ENCODE measurements at places on chromosomes 16 and 17.

- no peak for DNase-seq
Measured at GRCh38 chr17:79715098-79715942, 15.4 kb upstream of the ENPP7 start.

DNA sequence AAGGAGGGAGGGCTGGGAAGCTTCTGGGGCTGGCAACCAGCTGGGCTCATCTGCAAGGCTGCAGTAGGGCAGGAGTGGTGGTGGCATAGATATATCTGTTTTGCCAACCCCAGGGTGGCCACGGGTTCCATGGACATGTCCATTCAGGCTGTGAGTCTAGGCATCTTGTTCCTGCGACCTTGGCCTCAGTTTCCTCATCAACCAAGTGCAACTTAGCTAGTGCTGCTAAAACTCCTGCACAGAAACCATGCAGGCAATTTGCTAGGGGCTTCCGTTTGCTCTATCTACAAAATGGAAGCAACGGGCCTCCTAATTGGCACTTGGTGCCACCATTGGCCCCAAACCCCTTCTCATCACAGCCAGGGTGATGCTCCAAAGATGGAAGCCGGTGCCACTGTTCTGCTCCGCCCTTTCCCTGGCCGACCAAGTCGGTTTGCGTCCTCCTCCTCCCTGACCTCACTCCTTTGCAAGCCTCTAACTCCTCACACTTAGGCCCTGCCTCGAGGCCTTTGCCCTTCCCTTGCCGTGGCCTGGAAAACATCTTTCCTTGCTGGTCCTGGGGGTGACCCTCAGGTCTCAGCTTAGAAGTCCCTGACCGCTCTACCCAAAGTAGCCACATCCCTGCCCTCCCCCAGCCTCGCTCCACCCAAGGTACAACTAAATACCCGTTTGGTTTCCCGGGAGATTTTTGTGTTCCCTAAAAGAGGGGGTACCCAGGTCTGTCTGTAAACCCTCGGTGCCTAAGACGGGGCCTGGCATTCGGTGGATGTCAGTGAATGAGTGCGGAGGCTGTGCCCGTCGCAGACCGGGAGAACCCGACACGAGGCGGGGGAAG is 1.2 kb downstream of the SREBF1 start:
- no peak for DNase-seq

DNA sequence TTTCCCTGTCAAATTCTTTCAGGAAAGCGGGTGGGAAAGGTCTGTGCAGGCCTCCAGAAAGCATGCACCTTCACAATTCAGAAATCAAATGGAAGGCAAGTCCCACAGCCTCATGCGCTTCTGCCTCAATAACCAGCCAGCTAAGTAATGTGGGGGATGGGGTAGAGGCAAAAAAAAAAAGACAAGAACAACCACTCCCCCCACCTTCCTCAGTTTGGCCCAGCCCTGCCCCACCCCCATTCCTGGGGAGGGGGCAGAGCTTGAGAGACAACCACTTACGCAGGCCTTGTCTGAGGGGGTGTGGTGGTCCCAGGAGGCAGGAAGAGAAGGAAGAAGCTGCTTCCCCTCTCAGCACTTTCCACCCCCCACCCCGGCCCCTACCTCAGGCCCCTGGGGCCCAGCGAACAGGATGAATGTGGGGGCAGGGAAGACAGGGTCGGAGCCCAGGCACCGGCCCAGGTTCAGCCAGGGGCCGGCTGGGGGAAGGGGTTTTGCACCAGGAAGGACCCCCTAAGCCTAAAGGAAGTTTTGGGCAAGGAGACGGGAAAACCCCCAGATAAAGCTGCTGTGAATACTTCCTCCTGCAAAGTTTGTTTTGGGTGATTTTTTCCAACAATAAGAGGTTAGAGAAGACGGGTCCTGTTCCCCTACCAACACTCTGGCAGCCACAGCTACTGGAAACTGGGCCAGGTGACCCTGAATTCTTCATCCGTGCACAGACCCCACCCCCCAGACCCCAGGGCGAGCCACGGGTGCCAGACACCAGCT is 1.2 kb downstream of the JUP start:
- DNase-seq, result peak; percentile 58

- no peak for DNase-seq
Measured at GRCh38 chr17:71168053-71168741, 952.6 kb upstream of the SOX9 start.

GRCh38 chr16:87535855-87536794 is 43.3 kb upstream of the ZCCHC14 start:
- DNase-seq, result no peak

DNA sequence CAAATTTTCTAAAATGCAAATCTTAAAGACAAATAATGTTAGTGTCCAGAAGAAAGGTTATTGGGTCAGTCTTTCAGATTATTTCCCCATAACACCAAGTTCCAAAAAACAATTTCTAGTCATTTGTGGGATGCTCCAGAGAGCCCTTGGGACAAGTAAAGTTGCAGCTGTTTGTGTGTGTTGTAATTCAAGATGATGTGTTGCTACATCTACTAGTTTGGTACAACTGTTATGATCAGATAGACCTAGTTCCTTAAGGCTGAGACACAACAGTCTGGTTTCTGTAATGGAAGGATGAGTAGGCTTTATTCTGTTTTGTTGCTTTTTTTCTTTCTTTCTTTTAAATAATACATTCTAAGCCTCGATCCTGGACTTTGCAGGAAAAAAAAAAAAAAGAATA is 41.9 kb downstream of the PIGL start:
- peak; percentile 44 for DNase-seq

GRCh38 chr17:9051561-9051960 is 30.3 kb downstream of the NTN1 start:
- no peak for DNase-seq

DNA sequence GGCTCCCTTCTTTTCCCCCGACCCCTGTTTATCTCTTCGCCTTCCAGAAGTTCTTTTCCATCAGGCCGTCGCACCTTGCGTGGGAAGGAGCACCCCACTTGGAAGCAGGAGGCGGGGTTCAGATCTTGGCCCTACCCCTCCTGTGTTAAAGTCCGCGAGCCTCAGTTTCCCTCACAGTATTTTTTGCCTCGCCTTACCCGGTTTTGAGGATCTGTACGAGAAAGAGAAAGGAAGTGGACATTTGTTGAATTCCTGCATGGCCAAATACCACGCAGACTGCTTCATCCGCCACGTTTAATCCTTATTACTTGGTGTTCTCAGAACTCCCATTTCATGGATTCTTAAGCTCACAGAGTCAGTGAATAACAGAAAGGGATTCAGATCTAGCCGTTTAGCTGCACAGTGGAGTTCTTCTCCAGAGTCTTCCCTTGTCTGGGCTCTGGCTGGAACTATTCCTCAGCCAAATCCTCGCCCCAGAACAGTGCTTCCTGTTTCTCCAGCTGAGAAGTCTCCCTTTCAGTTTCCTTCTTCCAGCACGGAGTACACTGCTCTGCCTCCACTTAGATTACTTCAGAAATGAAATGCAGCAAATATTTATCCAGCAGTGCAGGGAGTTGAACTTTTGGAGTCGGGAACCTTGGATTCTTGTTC is 590 bp downstream of the TMEM219 start:
- DNase-seq, result no peak

DNA sequence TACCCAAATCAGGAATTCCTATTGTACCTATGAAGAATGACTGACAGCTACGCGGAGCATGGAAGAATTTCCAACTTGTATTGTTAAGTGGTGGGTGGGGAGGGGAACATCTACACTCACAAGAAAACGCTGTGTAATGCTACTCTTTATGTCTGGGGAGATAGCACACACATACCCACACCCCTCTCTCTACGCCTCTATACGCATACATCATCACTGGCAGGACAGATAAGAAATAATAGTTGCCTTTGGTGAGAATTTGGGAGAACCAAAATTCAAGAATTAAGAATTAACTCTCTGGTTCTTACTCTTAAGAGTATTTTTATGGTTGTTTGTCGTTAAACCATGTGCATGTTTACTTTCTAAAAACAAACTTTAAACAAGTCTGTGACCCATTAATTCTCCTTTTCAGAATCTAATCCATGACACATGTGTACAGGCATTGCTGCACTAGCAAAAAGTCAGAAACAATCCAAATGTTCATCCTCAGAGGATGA is 33.9 kb downstream of the CREBBP start:
- DNase-seq, result no peak

DNA sequence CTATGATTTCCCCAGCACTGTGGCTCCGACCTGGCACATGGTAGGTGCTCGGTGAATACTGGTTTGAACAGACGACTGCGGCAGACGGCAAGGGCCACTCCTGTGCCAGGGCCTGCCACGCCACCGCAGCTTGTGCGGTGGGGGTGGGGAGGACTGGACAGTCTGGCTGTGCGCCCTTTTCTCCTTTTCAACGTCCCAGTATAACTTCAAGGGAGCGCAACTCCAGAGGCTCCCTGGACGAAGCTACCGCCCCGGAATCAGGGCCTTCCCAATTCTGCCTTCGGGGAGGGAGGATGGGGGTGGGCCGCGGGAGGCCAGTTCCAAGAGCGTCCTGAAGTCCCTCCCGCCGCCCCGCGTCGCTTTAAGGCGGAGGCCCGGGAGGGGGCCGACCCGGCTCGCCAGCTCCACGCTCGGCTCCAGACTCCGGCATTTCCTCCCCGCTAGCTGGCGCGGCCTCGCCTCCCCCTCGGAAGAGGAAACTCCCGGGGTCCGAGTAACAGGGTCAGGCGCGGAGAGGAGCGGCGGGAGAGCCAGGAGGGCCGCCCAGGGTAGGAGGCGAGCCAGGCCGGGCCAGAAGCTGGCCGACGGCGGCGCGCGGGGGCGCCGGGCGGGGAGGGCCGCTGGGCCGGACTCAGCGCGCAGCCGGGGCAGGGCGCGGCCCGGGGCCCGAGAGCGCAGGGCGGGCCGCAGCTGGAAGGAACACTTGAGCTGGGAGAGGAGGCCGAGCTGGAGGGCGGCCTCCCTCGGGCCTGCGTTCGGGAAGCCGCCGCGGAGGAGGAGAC is at the start of gene ITPRIPL2:
ITPRIPL2 (plus strand) TSS at position 388 of the 782 bp plus-strand sequence. CDS start 498 bp downstream, outside the sequence.
- DNase-seq, result no peak

DNA sequence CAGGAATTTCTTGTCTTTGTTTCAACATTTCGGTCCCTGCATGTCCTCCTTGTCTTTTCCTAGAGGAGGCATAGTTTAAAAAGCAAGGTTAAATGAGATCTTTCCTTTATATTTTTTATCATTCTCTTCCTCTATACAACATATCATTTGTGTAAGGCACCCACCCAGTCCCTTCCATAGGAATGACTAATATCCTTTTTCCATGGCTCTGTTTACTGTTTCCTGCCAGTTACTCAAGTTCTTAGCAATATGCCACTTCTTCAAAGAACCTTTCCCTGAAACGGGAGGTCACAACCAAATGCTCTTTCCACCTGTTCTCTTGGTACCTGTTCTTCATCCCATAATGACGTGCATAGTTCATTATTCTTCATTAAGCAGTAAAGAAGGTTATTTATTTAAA is 1237.1 kb upstream of the GOT2 start:
- DNase-seq, result no peak

DNA sequence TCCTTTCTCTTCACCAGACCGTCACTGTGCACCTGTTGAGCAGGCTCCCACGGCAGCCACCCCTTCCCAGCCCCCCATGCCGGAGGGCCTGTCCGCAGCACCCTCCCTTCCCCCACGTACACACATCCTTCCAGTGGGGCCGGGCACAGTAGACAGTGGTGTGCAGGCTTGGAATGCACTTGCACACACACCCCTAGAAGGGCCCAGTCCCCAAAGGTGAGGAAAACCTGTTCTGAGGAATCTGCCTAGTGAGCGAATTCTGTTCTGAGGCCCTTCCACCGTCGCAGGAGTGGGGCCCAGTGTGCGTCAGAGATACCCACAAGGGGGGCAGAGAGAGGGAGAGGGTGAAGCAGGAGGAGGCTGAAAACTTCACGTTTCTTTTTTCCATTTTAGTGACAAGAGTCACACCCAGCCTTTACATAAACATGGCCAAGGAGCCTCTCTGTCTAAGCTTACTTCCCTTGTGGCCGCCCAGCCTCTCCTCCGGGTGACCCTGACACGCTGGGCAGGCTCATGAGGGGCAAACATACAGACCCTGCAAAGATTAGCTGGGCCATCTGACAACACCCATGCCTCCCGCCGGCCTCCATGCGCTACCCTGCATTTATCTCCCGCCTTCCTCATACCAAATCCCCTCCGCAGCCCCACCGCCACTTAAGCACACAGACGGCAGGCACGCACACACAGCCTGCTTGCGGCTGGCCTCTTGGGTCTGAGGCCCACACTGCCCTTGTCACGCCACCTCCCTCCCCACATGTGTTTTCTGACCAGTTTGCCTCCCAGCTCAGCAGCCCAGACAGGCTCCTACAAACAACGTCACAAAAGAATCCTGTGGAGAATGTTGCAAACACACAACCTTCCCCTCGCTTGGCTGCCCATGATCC is 1.8 kb downstream of the ZBTB4 start:
- no peak for DNase-seq

DNA sequence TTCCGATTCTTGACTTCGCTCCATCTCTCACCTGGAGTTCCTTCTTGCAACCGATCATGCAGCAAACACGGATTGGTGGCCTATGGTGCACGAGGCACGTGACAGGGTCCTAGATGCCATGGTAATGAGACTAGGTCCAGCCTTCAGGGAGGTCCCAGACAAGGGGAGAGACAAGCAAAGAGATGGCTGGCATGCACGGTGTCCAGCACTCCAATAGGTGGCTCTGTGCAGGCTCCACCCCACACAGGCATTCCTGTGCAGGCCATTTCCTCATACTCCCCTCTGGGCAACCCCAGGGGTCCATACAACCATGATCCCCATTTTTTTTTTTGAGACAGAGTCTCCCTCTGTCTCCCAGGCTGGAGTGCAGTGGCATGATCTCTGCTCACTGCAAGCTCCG is 31.3 kb downstream of the WNT9B start:
- DNase-seq, result no peak

DNA sequence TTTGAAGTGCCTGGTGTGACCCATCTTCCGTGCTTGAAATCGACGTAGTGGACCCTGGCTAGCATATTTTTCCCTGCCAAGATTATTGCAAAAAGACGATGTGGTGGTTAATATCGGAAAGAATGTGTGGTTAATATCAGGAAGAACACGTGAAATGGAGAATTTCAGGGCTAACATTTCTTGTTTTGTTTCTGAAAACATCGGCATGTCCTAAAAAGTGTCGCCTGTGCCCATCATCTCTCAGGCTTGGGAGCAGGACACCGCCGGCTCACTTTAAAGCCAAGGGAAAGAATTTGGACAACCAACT is 345 bp upstream of the DCXR start:
- no peak for DNase-seq

DNA sequence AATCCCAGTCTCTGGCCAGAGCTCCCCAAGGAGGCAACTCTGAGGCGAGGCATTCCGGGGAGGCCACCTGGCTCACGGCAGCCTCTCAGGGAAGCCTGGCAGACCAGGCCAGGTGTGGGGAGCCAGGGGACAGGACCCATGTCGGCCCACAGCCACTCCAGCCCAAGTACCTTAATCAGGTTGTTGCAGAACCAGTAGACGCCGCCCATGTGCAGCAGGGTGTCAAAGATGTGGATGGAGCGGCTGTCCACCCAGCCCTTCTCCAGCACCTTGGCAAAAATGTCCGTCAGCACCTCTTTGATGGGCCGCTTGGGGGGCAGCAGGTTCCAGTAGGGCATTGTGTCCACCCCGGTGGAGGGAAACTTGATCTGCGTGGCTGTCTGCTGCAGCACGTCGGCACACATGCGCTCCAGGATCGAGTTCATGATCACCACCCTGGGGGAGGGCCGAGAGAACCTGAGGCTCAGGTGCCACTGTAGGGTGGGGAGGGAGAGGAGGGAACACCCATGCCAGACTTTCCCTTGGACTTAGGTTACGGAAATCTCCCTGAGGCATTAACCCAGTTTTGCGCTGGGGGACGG is 7.8 kb downstream of the CSF3 start:
- no peak for DNase-seq

Measured in HL-60 (cell line).